ENCODE measurements at places on chromosomes 2 and 18.

DNA sequence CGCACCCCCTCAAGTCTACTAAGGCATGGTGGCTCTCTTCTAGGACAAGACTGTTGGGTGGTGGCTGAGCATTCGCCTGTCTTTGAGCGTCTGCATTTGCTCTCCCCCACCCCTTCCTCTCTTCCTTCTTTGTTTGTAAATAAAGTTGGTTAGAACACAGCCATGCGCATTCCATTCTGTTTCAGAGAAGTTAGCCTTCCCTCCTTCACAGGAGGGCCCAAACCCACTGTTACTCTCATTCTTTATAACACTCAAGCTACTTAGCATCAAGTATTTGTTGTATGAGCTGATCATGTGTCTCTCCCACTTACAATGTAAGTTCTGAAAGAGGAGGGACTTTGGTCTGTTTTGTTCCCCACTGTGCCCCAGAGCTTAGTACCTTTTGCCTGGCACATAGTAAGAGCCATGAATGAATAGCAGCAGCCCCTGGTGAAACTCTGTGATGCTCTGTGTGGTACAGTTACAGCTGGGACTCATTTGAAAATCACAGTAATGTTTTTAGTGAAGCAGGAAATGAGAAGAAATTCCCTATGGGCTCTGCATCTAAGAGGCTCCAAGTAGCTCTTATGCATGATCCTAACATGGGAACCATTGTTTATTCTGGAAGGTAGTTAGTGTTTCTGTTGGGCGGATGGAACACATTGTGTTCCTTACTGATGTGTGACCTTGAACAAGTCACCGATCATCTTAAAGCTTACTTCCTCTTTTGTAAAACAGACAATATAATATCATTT lies 7.7 kb downstream of the MGAT5 start:
- DNase-seq: no peak

GRCh38 chr2:199922856-199923255 lies 11.8 kb downstream of the C2orf69 start:
- peak; percentile 50 for DNase-seq

GRCh38 chr2:149021761-149022160 lies 16.7 kb upstream of the LYPD6B start:
- no peak for DNase-seq

DNA sequence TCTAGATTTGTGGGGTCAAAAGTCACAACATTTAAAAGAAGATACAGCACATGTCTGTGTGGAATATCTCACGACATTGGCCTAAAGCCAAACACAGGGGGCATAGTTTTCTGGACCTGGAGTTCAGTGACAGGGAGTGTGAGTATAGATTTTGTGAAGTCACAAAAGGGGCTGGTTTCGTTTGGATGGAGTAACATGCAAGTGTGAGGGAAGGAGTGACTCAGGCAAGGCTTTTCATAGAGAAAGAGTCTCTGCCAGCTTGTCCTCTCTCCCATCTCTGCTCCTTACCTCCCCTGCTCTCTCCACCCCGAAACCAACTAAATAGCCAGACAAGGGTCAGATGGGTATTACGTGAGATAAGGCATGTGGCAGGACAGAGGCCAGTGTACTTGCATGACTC lies 3.7 kb upstream of the EPAS1 start:
- no peak for DNase-seq

GRCh38 chr2:213934560-213934959 lies 476.3 kb upstream of the VWC2L start:
- DNase-seq: peak; percentile 21
